Effector CD4-positive, alpha-beta T cell (primary cell): ENCODE measurements at places on chromosomes 4 and X.

DNA sequence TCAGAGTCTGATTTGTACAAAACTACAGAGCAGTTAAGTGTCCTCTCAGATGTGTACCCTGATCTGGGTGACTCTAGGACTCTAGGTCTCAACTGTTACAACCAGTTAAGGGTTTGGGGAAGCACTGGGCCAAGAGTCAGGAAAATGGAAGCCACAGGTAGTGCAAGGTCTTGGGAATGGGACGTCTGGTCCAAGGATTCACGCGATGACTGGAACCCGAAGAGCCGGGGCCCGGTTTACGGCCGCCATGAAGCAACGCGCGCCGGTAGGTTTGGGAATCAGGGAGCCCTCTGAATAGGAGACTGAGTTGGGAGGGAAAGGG, 321 bp upstream of the HPRT1 start:
- no peak for DNase-seq

DNA sequence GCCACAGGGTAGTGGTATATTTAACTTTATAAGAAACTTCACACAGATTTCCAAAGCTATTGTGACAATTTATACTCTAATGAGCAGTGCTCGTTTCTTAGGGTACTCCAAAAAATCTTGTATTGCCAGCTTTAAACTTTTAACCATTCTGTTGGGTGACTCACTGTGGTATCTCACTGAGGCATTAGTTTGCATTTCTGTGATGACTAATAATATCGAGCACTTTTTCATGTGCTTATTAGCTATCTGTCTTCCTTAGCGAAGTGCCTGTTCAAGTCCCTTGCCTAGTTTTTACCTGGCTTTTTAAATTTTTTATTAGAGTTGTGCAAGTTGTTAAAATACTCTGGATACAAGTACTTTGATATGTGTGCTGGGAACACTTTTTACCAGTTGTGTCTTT, 5.5 kb downstream of the PNMA3 start:
- DNase-seq = no peak

GRCh38 chrX:30863974-30864373, 25.1 kb downstream of the TAB3 start:
- no peak for DNase-seq

DNA sequence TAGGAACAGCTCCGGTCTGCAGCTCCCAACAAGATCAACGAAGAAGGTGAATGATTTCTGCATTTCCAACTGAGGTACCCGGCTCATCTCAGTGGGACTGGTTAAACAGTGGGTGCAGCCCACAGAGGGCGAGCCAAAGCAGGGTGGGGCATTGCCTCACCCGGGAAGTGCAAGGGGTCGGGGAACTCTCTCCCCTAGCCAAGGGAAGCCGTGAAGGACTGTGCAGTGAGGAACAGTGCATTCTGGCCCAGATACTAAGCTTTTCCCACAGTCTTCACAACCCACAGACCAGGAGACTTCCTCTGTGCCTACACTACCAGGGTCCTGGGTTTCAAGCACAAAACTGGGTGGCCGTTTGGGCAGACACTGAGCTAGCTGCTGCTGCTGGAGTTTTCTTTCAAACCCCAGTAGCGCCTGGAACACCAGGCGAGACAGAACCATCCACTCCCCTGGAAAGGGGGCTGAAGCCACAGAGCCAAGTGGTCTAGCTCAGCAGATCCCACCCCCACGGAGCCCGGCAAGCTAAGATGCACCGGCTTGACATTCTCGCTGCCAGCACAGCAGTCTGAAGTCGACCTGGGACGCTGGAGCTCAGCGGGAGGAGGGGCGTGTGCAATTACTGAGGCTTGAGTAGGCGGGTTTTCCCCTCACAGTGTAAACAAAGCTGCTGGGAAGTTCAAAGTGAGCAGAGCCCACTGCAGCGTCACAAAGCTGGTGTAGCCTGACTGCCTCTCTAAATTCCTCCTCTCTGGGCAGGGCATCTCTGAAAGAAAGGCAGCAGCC, 84.6 kb downstream of the THOC2 start:
- no peak for DNase-seq

DNA sequence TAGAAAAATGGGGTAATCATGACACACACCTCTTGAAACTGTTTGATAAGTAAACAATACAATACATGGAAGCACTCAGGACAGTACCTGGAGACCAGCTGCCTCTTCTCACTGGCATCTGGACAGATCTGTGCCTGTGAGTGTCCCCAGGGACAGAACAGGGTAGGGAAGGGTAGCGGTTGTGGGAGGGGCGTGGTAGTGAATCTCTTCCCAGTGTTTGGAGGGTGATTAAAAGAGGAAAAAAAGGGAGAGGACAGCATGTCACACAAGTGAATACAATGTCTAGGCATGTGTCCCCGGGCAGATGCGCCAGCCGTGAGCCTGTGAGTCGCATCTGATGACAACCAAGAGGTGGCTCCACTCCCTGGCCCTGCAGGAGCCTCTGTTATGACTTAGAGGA, 138.8 kb upstream of the MSX1 start:
- DNase-seq = no peak

- DNase-seq = no peak
These were observed 460.3 kb downstream of the SPRY1 start for GRCh38 chr4:123856689-123857545.

DNA sequence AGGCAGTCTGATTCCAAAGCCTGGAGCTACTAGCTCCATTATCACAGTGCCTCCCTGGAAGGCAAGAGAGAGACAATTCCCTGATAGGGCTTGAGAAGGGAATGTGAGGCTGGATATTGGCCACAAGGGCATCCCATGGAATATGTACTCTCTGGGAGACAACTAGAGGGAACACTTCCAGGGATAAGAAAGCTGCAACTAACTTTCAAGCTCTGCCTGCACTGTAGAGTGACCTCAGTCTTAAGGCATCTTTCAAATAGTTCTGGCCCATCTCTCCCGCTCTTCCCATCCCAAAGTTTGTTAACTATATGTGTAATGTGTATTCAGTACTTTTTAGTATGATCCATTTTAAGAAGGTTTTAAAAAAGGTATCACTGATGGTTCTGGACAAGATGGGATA, 13.1 kb upstream of the RNF212 start:
- DNase-seq = no peak

GRCh38 chr4:86818841-86819240, 30.3 kb downstream of the SLC10A6 start:
- no peak for DNase-seq

DNA sequence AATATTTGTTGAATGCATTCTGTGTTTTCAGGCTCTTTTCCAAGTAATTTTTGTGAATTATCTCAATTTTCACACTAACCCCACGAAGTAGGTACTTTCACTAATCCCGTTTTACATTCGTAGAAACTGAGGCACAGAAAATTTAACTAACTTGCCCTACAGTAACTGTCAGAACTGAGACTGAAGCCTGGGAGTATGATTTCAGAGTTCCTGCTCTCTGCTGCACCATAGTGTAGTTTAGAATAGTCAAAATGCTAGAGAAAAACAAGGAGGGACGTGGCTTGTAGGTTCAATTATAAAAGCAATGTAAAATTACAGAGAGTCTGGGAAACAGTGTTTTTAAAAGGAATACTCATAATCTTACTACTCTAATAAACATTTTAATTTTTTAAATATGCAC, 2.2 kb downstream of the CLCN3 start:
- DNase-seq = no peak

- no peak for DNase-seq
These were observed 21.1 kb downstream of the PNMA6E start for GRCh38 chrX:153379971-153380581.

- no peak for DNase-seq
These were observed 87.6 kb upstream of the PLAC1 start for GRCh38 chrX:134745636-134746409.

GRCh38 chrX:149909324-149910177, 19.8 kb upstream of the HSFX4 start:
- DNase-seq = no peak

DNA sequence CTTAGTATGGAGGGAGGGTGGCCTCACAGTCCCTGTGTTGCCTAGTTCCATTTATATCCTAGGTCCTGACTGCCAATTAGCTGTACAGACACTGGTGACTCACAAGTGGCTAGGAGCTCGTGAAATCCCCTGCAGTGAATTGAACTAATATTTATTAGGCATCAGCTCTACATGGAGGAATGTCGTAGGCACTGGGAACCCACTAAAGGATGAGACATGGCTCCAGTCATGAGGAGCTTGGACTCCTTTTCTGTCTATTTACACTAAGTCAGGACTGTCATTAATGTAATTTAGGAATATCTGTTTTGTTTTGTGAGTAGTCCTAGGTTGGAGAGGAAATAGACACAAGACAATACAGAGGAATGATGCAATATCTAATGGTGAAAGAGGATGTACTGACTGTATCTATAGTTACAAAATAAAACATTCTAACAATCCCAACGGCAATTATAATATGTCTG, 67.7 kb downstream of the MID1IP1 start:
- no peak for DNase-seq

GRCh38 chr4:72446353-72447055, 122.5 kb downstream of the ADAMTS3 start:
- DNase-seq = no peak

DNA sequence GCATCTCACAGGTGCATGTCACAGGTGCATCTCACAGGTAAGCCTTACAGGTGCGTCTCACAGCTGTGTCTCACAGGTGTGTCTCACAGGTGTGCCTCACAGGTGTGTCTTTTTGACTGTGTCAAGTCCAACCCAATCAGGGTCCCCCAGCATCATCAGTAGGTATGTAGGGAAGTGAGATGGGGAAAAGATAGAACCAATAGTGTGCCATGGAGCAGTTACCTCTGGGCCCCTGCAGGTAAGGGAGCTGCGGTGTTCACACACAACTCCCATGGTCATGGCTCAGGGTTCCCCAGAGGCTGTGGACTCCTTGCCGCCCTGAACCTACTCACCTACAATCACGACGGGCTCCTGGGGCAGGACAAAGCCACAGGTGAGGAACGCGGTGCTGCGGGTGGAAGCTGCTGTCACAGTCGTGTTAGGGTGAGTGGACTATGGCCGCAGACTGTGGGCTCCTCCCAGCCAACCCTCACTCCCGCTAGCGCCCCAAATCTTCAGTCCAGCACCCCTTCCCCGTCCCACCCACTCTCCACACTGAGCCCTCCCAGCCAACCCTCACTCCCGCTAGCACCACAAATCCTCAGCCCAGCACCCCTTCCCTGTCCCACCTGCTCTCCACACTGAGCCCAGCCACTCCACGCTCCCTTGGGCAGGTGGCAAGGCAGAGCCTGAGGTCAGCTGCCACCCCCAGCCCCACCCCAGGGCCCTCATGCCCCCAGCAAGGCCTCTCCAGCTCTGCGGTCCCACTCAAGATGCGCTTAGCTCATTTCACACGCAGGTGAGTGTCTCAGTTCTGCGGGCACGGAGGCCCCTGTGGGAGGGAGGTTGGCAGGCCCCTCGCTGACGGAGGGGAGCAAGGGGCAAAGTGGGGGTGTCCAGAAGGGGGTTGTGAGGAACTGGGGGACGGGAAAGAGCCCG, 2.1 kb upstream of the PDE6B start:
- no peak for DNase-seq

DNA sequence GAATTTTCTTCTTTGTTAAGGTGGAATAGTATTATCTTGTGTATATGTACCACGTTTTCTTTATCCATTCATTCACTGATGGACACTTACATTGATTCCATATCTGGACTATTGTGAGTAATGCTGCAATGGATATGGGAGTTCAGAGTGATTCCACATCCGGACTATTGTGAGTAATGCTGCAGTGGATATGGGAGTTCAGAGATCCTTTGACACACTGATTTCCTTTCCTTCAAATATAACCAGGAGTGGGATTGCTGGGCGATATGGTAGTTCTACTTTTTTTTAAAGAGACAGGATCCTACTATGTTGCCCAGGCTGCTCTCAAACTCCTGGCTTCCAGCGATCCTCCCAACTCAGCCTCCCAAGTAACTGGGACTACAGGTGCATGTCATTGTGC, 12.1 kb downstream of the TMEM156 start:
- DNase-seq = no peak

GRCh38 chrX:26580021-26580420, 364.1 kb downstream of the MAGEB5 start:
- DNase-seq = no peak

DNA sequence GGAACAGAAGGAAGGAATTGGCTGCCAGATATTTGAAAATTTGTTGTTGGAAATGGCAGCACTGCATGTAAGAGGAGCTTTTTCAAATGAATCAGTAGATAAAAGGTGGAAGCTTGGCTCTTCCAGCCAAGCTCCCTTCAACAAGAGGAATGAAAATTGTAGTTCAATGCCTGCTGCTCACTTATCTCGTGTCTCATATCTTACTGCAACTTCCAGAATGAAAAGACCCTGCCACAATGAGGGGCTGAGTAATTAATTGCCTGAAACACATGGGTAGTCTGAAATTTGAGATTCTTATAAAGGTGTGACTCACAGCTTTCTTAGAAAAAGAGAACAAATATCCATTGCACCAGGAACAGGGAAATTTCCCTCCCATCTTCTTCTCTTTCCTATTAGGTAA, 53.0 kb downstream of the HAND2 start:
- no peak for DNase-seq

DNA sequence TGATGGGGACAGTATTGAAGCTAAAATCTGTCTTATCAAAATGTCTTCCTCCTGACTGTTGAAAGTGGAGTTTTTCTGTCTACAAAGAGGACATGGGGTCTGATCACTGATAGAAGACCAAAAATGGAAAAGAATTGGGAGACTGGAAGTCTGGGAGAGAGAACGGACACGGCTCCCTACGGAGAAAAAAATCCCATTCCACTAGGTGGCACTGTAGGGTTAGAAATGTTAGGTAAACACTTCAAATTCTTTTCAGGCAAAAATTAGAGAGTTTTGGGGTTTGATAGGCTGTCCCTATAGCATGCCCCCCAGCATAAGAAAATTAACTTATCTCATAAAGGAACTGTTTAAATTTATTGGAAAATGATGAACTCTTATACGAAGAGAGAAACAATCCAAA, 200.5 kb downstream of the FAM133A start:
- DNase-seq = no peak

- DNase-seq = no peak
These were observed 5.5 kb upstream of the SMIM20 start for GRCh38 chr4:25908491-25908901.

DNA sequence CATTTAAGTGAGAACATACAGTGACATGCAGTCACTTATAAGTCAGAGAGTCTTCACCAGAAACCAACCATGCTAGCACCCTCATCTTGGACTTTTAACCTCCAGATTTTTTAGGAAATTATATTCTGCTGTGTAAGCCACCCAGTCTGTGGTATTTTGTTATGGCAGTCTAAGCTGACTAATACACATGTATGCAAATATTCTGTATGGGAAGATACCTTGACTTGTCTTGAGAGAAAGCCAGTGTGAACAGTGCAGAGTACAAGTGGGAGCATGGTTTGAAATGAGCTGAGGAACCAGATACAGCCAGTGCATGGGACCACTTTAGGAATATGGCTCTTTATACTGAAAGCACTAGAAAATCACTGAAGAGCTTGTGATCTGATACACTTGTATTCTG, 110.4 kb upstream of the MAP9 start:
- no peak for DNase-seq

DNA sequence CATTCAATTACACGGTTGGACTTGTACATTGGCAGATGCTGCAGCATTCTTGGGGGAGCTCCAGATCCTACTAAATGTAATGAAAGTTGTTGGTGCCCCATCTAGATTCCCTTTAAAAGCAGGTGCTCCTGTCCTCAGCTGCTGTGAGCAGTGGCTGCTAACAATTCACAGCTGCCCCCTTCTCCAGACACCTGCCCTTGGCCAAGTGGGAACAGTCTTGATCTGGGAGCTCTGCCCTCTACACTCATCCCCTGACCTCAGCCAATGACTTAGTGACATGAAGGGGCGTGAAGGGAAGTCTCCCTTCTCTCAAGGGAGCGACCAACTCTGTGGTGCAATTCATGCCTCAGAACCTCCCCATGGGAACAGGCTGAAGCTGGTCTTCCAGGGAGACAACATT, 125.7 kb downstream of the EIF4E start:
- no peak for DNase-seq

- DNase-seq = no peak
These were observed 598.3 kb downstream of the SPRY1 start for GRCh38 chr4:123994917-123995316.
